ENCODE measurements at places on chromosomes 3 and 15.

DNA sequence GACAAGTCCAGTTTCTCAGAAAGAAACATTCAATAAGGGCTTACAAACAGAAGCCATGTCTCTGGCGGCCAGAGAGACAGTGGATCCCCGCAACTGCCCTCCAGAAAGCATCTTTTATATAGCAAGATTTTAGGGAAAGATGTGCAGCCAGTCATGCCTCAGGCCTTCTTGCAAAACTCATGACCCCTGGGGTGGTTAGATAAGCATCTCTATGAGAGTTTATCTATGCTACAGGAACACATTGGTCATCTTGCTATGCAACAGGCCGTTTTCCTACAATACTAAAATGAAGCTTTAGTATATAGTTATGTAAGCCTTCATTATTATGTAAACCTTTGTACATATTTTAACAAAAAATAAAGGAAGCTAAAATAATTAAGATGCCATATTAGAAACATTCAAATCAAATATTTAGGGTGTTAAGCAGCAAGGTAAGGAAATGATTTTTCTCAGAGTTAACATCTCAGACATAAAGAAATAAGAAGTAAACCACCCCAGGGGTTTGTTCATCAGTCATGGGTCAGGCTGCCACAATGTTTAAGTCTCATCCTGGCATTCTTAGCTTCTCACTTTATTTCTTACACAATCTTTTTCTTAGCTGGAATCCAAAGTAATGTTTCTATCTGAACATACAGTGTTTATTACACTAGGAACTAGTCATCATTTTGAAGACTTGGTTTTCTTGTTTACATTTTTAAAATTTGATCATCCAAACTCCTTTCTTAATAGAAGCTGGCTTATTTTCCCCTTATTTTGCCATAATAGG lies 6.3 kb upstream of the FSIP1 start:
- DNase-seq = peak; percentile 57

DNA sequence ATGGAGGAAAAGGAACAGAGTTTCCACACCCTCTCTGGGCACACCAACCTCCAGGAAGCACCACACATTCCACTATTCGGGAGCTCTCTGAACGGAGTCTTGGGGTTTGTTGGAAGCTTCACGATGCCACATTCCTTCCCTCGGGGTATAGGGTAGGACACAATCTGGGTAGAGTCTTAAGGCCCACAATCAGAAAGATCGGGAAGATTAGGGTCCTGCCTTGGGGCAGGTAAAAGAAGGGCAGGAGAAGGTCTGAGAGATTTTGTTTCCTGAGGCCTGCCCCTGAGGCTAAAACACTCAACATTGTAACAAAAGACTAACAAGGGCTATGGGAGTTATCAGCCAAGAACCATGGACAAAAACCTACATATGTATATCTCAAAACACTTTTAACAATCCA lies 89.2 kb upstream of the RAP2B start:
- DNase-seq = no peak

GRCh38 chr3:12025584-12025983 lies 21.4 kb downstream of the SYN2 start:
- DNase-seq = no peak

DNA sequence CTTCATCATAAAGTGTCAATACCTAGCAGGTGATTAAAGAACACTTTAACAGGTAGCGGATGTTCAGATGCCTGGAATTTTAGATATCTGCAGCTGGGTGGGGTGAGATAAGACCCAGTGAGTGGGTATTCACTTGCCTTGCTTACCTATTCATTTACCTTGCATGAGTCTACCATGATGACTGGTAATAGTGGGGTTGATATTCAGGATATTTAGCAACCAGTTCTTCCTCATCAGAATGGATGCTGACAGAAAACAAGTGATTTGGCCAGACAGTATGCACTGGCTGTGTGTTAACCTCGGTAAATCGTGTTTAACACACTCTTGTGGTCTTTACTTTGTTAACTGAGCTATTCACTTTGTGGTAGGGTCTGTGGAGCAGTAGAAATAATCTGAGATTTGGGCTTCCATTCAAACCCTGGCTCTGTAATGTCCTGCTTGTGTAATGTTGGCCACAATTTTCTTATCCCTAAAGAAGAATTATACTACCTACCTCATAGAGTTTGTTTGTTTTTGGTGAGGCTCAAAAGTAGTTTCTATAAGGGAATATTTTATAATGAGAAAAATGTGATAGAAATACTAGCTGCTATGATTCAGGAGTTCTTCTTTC lies 391.9 kb upstream of the TBL1XR1 start:
- no peak for DNase-seq

DNA sequence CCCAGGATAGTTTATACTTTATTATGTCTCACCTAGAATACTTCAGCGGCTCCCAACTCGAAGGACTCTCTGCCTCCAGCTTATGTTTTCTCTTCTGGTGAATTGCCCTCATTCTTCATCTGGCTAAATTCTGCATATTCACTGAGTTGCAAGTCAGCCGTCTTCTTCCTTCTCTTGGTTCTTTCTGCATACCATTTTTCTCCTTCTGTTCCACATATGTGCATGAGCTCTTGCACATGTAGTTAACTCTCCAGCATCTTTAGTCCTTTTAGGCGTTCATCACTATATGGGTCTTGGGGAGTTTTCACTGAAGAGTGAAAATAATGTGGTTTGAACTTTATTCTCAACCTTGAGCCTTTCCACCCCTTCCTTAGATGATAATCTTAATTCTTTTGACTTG lies 70.1 kb downstream of the AP4E1 start:
- no peak for DNase-seq

DNA sequence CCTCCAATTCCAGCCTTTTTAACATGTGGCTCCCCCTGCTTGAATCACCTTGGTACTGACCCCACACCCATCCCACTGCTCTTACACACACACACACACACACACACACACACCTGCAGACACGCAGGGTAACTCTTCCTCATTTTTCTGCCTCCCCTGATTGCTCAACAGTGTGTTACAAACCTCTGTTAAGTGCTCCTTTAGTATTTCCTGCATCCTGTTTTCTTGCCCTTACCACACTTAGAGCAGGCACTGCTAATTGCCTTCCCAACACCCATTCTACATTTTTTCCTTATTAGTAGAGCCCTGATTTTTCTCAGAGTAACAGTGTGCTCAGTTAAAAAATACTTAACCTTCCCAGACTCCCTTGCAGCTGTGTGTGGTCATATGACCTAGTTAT lies 184.0 kb downstream of the EBLN2 start:
- no peak for DNase-seq

DNA sequence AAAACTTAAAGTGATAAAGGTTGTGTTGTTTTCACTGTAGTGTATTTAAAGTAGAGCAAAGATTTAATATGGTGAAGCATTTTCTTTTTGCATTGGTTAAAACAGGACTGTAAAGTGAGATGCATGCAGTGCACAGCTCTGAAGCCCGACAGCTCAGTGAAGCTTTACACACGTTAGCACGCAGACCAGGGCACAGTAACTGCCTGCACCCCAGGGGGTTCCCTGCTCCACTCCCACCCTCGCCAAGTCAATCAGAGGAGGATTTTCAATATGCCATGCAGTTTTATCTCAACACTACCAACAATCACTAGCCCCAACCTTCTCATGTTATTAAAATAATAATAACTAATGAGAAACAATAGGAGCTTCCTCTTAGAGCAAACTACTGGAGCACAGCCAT lies 28.1 kb upstream of the BCL2L10 start:
- DNase-seq = no peak

DNA sequence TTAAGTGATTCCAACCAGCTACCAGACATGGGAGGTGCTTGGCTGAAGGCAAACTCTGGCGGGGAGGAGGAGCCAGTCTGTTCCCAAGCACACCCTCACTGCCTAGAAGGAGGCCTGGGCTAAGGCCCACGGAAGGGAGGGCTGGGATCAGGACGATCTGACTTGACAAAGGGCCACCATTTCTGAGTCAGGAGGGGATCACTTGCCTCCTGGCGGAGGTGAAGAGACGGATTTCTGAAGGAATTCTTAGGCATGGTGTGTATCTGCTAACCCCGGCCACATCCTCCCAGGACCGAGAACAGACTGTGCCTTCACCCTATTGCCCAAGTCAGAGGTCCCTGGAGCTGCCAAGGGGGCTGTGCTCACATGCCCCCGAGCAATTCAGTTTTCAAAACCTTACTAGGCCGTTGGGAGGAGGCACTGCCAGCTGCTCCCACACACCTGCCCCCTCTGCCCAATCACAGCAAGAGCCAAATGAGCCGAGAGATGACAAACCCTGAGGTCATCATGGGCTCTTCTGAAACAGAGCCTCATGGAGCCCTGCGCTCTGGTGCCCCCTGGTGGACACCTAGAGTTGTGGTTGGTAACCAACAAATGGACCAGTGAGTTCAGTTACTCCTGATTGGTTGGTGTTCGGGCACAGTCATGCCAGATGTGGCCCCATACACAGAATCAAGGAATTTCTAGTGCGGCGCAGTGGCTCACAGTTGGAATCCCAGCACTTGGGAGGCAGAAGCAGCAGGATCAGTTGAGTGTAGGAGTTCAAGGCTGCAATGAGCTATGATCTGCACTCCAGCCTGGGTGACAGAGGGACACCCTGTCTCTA lies 6.5 kb upstream of the TNK2 start:
- no peak for DNase-seq

DNA sequence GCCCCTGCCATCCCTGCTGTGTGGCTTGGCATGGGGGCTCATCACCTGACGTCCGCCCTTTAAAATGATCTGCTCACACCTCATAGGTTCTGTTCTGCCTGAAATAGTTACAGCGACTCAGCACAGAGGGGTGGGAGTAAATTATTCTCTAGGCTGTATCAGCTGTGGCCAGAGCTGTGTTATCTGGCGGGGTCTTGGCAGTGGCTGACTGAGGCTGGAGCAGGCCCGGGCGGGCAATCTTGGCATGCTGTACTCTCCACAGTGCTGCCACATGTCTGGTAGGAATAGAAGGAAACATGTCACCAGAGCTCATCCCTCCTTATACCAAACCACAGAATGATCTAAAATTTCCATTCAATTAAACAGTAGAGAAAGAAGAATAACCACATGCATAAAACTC lies 499.9 kb upstream of the LMCD1 start:
- DNase-seq = no peak

DNA sequence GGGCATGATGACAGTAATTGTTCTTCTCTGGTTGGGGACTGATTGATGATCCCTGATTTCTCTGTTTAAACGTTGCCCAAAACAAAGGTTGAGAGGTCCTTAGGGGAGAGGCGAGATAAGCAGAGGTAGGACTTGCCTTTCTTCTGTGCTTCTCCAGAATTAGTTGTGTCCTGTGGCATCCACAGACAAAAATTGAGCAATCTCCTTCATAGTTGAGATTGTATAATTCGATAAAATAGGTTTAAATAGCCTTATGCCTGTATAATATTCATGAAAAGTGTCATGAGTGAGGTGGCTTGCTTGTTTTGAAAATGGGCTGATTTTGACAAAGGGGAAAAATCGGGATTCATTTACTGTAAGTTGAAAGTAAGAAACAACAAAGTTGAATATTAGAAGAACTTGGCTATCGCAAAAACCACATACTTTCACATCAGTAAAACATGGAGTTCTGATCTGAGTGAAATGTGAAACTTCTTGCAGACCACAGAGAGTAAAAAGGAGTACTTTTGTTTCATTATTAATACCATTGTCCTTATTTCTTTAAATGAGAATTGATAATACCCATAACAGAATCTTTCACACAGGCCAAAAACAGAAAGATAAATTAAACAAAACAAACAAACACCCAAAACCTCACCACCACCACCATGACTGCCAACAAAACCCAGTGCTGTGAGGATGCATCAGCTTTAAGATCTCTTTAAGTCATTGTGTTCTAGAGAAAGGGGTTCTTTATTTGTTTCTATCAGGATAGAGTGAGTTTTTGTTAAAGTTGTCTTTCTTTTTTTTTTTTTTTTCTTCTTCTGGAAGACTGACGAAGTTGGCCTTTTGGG lies 155.7 kb downstream of the LPP start:
- no peak for DNase-seq

DNA sequence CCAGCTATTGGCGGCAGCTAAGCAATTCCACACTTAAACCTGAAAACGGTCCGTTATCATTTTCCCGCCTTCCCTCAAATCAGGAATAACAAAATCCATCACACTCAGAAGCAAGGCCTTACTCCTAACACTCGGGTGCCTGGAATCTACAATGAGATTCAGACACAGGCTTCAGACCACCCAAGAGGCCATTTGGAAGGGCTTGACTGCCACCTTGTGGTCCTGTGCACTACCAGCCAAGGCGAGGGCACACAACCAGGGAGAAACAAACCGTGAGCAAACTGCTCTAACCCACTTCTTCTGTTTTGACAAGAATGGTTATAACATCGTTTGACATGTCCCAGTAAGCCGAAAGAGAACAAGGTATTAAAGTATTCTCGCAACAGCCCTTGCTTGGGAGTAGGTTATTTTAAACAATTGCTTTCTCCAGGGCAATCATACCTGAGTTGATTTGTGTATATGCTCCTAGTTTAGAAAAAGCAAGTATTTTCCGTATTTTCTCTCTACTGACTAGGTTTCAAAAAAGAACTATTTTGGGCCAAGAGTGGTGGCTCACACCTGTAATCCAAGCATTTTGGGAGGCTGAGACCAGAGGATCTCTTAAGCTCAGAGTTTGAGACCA lies 40.1 kb upstream of the TAFA4 start:
- DNase-seq = no peak

DNA sequence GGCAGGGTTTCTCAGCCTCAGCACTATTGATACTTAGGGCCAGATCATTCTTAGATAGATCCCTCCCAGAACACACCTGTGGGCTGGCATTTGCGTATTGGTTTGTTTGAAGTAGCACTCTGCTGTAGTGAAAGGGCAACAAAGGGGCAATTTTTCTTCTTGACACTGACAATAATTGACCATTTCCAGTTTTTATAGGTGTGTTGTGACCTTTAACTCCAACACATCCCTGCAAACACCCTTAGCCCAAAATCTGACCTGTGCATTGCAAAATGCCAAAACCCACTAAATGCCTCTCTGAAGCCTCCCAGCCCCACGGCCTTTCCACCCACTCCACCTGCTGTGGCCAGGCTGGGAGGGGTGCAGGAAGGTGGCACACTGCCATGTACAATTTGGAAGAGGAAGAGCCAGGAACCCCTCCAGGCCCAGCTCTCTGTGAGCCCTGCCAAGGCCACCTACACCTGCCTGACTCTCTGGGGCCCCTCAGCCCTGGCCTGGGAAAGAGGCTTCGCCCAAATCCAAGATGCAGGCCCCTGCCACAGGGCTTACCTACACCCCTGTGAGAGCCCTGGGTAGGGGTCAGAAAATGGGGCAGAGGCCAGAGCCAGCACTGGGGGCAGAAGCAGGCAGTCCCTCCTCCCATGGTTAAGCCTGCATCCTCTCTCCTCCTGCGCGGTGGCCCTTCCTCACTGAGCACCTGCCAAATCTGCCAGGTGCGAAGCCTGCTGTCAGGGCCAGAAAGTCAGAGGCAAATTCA lies 9.6 kb upstream of the CYP11A1 start:
- no peak for DNase-seq

- DNase-seq = no peak
Observed at GRCh38 chr15:96107916-96108315, 222.6 kb upstream of the NR2F2 start.

- DNase-seq = no peak
Observed at GRCh38 chr3:158685159-158685558, 12.7 kb upstream of the LXN start.

- no peak for DNase-seq
Observed at GRCh38 chr15:96574782-96575181, 244.3 kb downstream of the NR2F2 start.

- no peak for DNase-seq
Observed at GRCh38 chr3:123193448-123194101, 8.2 kb upstream of the SEC22A start.

GRCh38 chr15:67999320-68000100 lies 54.6 kb upstream of the PIAS1 start:
- DNase-seq = no peak

- no peak for DNase-seq
Observed at GRCh38 chr3:42493798-42494151, 8.7 kb upstream of the VIPR1 start.

- peak; percentile 36 for DNase-seq
Observed at GRCh38 chr15:66614951-66615760, 49.4 kb upstream of the LCTL start.

All from GF-D8 (cell line).